Lung microvascular endothelial cell (primary cell): ENCODE measurements at places on chromosomes 13 and 19. TPM values are rescaled to one million over a fixed set of nuclear protein-coding genes. Genes with fewer than 3 reads are reported as not detected.
A peak's percentile ranks its signal among the peaks of the same experiment; 100 is the strongest.

- DNase-seq, result no peak
Measured at GRCh38 chr19:31171936-31172335, 177.3 kb downstream of the TSHZ3 start.

DNA sequence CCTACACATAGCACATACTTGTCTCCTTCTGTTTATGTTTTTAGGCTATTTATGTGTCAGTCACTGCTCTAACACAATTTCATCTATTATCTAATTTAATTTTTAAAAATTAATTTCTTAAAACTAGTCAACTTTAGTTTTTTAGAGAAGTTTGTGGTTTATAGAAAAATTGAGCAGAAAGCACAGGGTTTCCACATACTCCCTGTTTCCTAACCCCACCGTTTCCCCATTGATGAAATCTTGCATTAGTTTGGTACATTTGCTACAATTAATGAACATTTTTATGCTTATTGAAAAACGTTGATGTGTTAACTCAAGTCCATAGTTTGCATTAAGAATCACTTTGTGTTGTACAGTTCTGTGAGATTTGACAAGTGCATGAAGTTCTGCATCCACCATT lies 53.5 kb downstream of the TNFSF13B start:
- no peak for DNase-seq

GPR12 gene
- not detected in 2 replicates for total RNA-seq

DNA sequence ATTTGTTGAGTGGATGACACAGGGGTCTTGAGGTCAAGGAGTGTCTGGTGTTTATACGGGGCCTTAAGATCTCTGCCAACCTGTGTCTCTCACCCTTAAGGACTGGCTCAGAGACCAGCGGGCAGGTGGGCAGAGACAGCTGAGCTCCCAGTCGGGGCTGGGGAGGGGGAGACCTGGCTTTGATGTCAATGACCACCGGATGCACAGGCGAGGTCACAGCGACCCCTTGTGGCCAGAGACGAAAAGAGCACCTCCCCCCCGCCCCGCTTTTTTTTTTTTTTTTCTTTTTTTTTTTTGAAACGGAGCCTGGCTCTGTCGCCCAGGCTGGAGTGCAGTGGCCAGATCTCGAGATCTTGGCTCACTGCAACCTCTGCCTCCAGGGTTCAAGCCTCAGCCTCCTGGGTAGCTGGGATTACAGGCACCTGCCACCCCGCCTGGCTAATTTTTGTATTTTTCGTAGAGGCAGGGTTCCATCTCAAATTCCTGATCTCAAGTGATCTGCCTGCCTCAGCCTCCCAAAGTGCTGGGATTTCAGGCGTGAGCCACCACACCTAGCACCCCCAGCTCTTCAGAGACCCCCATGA lies 12.1 kb upstream of the KLK14 start:
- DNase-seq, result peak; percentile 12

GRCh38 chr19:33740811-33741396 lies 55.8 kb upstream of the KCTD15 start:
- DNase-seq, result peak; percentile 59

KLK12 gene
- not detected in 2 replicates for total RNA-seq

DNA sequence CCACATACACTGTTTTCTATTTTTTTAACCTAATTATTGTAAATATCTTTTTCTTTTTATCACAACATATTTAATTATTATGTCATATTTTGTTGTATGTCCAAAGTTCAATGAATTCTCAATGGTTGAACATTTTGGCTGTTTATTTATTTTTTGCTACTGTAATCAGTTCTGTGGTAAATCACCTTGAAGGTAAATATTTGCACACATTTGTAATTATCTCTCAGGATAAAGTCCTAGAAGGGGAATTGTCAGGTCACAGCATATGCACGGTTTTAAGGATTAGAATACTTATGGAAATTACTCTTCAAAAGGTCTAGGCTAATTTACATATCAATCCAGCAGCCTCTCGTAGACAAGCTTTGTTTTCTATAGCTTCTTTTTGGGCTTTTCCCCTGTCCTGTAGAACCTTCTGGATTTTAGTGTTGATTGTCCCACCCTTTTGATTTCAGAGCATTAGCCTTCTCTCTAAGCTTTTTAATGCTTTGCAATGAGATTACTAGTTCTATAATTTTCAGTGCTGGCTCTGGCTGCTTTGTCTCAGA lies 362.6 kb downstream of the KCNRG start:
- no peak for DNase-seq

KCTD12 gene
- total RNA-seq, result 160 and 407 TPM in 2 replicates

- DNase-seq, result no peak
Measured at GRCh38 chr13:93227878-93228642, 1.5 kb downstream of the GPC6 start.

SOX1 gene
- total RNA-seq, result not detected in 2 replicates

UTP14C gene
- total RNA-seq, result 6.3 and 10.7 TPM in 2 replicates

DNA sequence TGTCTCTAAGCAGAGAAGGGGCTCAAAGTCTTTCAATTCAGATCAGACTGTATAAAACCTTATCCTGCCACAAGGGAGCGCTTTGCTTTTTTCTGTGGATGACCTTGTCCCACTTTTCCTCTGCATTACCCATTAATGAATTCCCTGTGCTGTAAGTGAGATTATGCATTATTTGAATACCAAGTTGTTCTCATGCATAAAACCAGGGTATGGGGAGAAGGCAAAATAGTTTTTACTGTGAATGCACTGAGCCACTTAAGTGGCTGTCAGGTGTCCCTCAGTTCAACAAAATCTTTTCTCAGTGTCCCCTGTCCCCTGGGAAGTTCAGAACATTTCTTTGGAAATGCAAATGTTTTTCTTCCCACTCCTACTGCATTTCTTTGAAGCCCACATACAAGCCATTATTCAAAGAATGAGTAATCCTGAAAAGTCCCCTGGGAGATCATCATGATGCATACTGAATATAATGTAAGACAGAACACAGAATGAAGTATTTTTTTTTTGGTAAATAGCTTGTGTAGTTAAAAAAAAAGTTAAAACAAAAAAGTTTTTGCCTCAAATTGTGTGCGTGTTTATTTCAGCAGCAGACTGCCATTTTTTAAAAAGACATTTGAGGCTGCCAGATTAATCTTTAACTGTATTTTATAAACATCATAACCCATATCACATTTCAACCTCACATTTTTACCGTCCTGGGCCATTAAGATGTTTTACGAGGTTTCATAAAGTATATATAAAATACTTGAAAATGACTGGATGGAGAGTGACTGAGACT lies 506.7 kb upstream of the PCDH9 start:
- no peak for DNase-seq

ZNF846 gene
- 3.9 and 4.0 TPM in 2 replicates for total RNA-seq

DNA sequence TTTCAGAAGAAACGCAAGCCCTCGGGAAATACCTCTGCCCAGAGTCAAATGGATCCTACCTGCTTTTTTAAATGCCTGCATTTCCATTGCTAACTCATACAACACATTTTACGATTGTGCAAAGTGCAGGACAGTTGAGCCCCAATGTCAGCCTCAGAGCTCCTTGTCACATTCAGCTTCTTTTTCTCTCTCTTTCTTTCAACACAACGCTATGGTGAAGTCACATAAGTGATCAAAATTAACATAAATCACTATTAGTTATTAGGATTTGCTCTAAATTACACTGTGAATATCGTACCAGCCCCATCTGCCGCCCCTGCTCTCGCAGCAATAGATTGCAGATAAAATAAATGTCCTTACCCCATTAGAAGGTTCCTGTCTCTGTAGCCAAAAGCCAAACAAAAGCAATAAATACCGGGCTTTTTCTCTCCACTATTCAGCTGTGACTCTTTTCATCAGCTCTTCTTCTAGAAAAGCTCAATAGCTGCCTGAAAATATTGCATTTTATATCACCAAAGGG lies 8.8 kb downstream of the POU4F1 start:
- no peak for DNase-seq

- DNase-seq, result no peak
Measured at GRCh38 chr19:30552593-30552992, 180.4 kb downstream of the ZNF536 start.

DNA sequence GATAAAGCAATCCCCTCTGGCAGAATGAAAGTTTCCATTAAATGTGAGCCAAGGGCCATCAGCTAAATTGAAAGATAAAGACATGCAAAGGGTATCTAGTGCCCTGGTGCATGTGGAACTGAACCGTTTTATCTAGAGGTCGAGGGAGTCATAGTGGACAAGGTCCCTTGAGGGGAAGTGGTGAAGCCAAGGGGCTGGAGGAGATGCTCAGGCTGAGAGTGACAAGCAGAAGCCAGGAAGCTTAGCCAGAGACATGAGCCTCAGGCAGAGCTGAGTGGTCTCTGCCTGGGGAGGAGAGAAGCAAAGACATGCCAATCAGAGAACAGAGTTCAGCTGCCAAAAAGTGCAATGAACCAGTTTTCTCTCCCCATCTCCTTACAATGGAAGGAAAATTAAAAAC lies 68.1 kb upstream of the SLC10A2 start:
- DNase-seq, result no peak

DNA sequence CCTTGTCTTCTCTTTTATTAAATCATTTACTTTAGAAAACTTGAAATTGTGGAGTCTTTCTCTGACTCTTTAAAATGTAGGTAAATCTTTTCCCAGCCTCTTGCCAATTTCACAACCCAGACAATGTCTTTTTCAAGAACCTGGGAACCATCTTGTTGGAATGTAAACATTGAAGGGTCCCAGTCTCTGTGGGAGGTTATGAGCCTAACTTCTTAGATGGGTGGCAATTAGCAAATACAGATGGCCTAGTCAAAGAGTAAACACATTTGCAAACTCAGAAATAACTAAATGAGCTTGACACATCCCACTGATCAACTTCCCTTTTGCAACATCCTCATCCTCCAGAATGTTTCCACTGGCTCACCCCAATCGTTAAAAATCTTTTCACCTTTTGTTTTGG lies 721.0 kb downstream of the PCDH9 start:
- no peak for DNase-seq

ZNF534 gene
- total RNA-seq, result not detected in 2 replicates

DNA sequence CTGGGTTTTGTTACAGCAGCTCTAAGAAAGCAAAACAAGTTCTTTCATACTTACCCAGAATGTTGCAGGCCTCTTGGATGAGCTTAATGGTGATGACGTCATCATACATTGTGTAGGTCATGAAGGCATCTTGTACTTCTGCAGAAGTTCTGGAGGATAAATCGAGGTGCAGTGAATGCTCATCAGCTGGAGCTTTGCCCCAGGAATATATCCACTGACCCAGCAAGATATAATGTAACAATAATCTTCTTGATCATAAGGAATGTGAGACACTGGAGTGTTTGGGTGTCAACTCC lies 63.0 kb downstream of the C13orf42 start:
- DNase-seq, result no peak

- DNase-seq, result no peak
Measured at GRCh38 chr13:42485272-42485671, 88.7 kb upstream of the TNFSF11 start.

DNA sequence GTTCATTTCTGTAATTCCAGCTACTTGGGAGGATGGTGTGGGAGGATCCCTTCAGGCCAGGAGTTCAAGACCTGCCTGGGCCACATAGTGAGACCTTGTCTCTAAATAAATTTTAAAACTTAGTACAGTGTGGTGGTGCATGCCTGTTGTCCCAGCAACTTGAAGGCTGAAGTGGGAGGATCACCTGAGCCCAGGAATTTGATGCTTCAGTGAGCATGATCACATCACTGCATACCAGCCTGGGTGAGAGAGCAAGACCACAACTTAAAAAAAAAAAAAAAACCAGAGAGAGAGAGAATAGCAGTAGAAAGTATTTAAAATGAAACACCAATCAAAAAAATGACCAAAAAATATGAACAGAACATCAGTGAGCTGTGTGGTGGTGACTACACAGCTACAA lies 7.1 kb upstream of the ZNF823 start:
- no peak for DNase-seq

- DNase-seq, result no peak
Measured at GRCh38 chr19:11038511-11038910, 50.8 kb upstream of the LDLR start.

DNA sequence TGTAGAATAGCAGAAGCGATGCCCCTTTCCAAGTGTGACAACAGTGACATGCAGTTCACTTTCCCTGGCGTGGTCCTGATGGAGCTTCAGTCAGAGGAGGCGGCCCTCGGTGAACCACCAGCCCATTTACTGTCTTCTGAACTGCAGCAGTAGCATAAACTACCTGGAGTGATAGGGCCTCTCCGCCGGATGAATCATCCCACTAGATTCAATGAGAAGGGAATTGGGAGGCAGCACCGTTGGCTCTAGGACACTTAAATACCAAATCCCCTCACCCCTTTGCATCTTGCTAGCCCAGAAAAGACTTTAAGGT lies 112.8 kb upstream of the GPR12 start:
- no peak for DNase-seq

CGB5 gene
- not detected in 2 replicates for total RNA-seq

GRCh38 chr13:46124531-46124966 lies 19.7 kb upstream of the CPB2 start:
- DNase-seq, result no peak

- no peak for DNase-seq
Measured at GRCh38 chr13:30169442-30169841, 137.9 kb downstream of the KATNAL1 start.

HS6ST3 gene
- under 0.01 TPM in 1 of 2 replicates, not detected in the other for total RNA-seq

PHLDB3 gene
- total RNA-seq, result 23.1 and 79.8 TPM in 2 replicates

DNA sequence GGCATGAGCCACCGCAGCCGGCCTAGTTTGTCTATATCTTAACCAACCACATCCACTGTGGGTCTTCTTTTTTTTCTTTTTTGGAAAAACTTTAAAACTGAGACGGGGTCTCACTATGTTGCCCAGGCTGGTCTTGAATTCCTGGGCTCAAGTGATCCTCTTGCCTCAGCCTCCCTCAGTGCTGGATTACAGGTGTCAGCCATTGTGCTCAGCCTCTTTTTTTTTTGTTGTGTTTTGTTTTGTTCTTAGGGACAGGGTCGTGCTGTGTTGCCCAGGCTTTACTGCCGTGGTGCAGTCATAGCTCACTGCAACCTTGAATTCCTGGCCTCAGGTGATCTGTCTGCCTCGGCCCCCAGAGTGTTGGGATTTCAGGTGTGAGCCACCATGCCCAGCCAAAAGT lies 7.4 kb downstream of the SNRNP70 start:
- DNase-seq, result no peak

GRCh38 chr13:42597505-42597904 lies 23.6 kb downstream of the TNFSF11 start:
- DNase-seq, result no peak

DNA sequence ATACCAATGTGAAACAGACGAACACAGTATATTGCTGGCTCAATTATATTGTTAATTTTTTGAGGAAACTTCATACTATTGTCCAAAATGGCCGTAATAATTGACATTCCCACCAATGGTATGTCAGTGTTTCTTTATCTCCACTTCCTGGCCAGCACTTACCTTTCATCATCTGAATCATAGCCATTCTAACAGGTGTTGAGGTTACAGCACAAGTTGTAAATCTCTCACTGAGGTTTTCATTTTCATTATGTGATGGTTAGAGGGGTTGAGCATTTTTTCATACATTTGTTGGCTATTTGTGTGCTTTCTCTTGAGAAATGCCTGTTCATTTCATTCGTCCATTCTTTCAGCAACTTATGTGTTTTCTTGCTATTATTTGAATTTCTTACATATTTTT lies 824.0 kb downstream of the UQCRFS1 start:
- DNase-seq, result no peak

IGFL1 gene
- total RNA-seq, result not detected in 2 replicates

GRCh38 chr13:25171517-25172302 lies at the start of gene AMER2:
TSS of gene AMER2 (minus strand) at chr13:25172288. CDS start at chr13:25171619, 669 bp downstream.
- peak; percentile 5 for DNase-seq

SYCN gene
- not detected in 2 replicates for total RNA-seq
